ENCODE measurements at places on chromosomes 16 and 17.
A peak's percentile ranks its signal among the peaks of the same experiment; 100 is the strongest.

GRCh38 chr17:35082073-35082657, 18.7 kb upstream of the RFFL start:
- DNase-seq: no peak

DNA sequence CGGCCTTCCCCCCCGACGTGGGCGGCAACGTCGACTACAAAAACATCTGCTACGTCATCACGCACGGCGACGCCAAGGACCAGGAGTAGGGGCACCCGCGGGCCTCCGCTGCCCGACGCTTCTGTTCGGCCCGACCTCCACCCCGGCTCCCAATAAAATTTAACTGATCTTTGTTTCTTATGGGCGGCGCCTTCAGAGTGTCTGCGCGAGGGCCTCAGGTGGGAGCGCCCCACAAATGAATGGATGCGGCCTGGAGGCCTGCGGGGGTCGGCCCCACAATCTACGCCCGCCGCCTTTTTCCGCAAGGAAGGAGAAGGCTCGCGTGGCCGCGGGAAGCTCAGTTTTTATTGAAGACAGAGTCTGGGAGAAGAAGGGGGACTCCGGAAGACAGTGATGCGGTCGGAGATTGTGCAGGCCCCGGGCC, 3.2 kb downstream of the MYL11 start:
- DNase-seq: peak; percentile 86

- DNase-seq: no peak
Observed at GRCh38 chr16:2208308-2208707, 2.4 kb downstream of the BRICD5 start.

DNA sequence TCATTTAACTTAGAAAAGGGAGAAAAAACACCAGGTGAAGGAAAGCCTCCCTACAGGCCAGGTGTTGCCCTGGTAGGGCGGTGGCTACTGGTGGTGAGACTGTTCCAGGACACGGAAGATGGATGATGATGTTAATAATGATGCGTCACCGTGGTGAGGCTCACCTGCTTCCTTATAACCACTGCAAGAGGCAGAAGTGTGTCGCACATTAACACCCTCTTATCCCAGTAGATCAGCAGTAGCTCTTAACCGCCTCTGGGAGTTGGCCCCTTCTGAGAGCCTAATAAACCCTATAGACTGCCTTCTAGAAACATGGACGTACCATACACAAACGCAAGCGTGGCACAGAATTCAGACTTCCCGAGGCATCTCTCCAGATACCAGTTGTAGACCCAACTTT, 7.8 kb downstream of the BFAR start:
- DNase-seq: no peak

- DNase-seq: no peak
Observed at GRCh38 chr16:52090080-52090479, 456.9 kb downstream of the TOX3 start.

- DNase-seq: no peak
Observed at GRCh38 chr17:81885869-81886548, 5.4 kb downstream of the ALYREF start.

GRCh38 chr17:32206861-32207260, 58.8 kb upstream of the RHBDL3 start:
- no peak for DNase-seq

- no peak for DNase-seq
Observed at GRCh38 chr16:67260426-67261063, 11.8 kb downstream of the SLC9A5 start.

DNA sequence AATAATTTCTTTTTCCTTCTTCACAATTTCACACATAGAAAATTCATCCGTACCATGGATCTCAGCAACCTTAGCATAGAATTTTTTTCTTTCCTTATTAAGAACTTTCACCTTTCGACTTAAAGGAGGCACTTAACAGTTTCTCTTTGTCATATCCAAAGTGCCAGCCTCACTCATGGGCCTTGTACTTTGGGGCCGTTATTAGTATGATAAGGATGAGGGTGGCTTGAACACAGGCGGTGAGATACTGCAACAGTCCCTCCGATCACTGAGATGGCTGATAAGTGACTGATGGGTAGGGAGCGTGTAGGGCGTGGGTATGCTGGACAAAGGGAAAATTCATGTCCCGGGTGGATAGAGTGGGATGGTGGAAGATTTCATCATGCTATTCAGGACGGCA, 85.3 kb downstream of the OR1D5 start:
- DNase-seq: no peak

GRCh38 chr17:48800626-48801217, 16.3 kb downstream of the TTLL6 start:
- DNase-seq: no peak

DNA sequence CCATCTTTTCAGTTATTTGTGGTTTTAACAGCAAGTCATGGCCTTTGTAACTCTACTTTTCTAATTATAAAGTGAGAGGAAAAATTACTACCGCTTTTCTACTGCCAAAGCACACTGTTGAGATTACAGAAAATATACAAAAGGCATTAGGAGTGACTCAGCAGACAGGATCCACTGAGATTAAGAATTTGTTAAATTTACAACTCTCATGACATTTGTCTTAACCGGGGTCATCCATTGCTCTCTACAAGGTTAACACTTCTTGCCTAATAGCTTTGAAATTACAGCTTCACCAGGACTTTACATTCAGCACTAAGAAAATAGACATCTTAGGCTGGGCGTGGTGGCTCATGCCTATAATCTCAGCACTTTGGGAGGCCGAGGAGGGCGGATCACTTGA, 93.4 kb downstream of the SSH2 start:
- DNase-seq: no peak

- DNase-seq: no peak
Observed at GRCh38 chr17:19482576-19482975, 51.1 kb upstream of the SLC47A1 start.

- no peak for DNase-seq
Observed at GRCh38 chr17:3900646-3901045, 7.8 kb upstream of the CAMKK1 start.

DNA sequence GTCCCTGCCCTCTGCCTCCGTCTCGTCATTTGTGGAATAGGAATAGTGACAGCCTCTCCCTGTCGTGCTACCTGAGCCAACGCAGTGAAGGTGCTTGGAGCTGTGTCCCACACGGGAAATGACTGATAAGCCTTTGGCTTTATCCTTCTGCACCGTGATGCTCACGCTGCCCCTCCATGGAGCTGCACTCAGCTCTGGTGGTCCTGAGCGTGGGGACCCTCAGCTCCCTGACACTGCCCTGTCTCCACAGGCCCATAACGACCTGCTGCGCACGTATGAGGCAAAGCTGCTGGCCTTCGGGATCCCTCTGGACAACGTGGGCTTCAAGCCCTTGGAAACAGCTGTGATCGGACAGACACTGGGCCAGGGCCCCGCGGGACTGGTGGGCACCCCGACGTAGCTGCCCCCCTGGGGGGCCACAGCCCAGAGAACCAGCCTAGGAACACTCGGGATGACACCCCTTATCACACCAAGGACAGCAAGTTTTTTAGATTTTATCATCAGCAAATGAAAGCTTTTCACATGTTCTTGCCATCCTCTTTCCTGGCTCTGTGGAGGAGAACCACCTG, 23.8 kb upstream of the DBNDD1 start:
- DNase-seq: no peak

GRCh38 chr16:22314661-22315626, 17.7 kb downstream of the POLR3E start:
- no peak for DNase-seq

DNA sequence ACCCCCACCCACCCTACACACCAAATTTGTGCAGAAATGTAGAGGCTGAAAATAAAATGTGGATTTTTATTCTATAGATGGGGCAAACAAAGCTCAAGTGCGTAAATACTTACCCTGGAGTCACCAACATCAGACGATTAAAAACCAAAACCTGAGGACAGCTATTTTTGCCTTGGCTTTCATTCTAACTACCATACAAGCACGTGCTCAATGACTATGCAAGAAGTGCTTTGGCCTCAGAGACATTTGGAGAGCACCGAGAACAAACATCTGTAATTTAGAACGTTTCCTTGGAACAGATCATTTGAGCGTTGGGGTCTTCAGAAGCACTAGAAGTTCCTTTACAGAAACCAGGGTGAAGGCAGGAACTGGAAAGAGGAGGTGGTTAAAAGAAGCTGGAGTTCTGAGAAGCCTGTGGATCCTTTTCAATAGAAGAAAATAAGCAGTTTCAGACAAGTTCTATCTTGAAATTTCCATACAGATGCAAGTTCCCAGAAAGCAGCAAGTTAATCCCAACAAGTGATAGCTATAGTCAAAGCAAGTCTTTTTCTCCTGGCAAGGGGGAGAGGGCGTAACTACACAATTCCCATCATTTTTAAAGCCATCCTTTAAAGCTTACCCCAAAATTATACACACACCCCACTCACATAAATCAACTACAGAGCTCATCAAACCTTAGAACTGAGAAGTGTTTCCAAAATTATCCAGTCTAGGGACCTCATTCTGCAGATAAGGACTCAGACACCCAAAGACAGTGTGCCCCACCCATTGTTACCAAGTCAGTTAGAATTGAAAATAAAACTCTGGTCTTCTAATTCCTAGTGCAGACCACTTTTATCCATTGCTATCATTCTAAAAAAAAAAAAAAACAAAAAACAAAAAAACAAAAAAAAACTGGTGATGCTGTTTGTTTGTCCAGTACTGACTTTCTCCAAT, 29.6 kb upstream of the CDRT4 start:
- DNase-seq: no peak

DNA sequence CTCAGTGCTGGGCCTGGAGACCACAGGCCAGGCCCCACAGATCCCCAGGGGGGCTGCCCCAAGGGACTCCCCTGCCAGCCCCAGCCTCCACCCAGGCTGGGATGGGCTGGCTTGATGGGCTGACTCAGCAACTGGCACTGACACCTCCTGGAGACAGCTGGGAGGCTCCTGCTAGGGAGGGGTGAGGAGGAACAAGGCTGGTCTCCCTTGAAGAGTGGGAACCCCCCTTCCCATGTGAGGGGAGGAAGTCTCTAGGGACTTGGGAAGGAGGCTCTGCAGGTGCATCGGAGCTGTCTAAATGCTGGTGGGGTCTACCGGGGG, 10.4 kb downstream of the NHERF1 start:
- DNase-seq: no peak

- no peak for DNase-seq
Observed at GRCh38 chr16:11658896-11659708, 9.2 kb upstream of the SNN start.

DNA sequence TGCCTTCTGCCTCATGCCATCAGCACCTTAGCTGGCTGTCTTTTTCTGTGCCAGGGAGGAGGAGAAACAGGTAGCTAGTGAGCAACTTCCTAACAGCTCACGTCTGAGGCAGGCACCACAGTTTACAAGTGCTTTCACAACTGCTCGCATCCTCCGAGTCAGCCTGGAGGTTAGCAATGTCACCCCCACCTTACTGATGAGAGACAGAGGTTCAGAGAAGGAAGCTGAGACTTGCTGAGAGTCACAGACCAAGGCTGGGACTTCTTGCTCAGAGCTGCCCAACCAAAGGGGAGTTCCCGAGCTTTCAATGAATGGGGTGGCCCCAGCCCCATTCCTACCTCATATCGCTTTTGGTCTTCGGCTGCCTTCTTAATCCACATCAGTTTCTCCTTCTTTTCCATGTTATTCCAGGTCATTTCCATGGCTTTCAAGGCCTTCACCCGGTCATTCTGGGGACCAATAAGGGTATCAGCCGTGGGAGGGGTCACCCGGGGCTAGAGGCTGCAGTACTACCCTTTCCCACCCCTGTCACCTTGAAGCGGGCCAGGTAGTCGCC, 9.6 kb downstream of the UBTF start:
- DNase-seq: no peak

- no peak for DNase-seq
Observed at GRCh38 chr17:51857052-51857597, 301.4 kb downstream of the CA10 start.

DNA sequence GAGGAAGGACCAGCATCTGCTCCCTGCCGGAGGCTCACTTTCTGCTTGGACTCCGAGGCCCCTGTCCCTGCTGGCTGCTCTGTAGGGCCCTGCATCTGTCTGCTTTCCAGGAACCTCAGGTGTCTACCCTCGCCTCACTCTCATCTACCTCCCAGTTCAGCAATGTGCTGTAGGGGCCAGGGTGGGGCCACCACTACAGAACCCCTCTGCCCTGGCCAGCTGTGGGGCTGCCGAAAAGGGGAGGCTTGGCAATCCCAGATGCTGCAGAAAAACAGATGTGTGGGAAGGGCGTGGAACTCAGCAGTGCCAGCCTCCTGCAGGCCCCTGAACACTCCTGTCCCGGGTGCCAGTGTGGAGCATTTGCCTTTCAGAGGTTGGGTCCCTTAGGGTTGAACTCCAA, 80.1 kb upstream of the ZNF469 start:
- DNase-seq: no peak

DNA sequence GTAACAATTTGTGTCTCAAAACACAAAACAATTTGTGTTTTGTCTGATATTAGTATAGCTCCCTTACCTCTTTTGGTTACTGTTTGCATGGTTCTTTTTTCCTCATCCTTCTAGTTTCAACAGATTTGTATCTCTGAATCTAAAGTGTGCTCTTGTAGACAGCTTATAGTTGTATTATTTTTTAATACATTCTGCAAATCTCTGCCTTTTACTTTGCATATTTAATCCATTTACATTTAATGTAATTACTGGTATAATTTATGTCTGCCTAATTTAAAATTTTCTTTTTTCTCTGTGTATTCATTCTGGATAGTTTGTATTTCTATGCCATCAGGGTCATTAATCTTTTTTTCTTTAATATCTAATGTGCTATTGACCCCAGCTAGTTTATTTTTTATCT, 9.9 kb upstream of the GNAO1 start:
- no peak for DNase-seq

DNA sequence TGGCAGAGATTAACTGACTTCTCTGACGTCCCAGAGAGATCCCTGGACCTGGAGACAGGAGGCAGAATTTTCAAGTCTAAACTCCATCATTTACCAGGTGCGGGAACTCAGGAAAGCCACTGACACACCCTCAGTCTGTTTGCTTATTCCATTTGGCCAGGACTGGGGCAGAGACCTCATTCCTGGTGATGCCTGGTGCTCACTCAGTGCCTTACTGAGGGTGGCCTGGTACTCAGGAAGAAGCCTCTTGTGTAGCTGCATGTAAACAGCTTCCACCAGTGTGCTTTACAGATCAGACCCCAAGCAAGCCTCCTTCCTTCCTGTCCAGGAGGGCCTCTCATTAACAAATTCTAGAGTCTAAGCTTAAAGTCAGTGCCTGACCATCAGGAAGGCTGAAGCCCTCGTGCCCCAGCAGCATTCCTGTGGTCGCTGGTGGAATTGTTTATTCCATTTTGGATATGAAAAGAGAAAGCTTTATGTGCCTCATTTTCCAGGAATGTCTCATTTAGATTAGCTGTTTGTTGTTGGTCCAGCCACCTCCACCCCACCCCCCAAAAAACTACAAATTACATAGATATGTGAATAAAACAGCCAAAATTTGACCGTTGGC, 236.1 kb upstream of the CDH5 start:
- DNase-seq: no peak

- no peak for DNase-seq
Observed at GRCh38 chr16:15521390-15521757, 87.0 kb downstream of the BMERB1 start.

- DNase-seq: no peak
Observed at GRCh38 chr17:18177722-18178121, 5.9 kb upstream of the ALKBH5 start.
